HT1080 (cell line): ENCODE measurements at places on chromosomes 2 and 18.
A peak's percentile ranks its signal among the peaks of the same experiment; 100 is the strongest.

- DNase-seq, result no peak
Measured at GRCh38 chr2:69080071-69080470, 67.1 kb downstream of the ANTXR1 start.

DNA sequence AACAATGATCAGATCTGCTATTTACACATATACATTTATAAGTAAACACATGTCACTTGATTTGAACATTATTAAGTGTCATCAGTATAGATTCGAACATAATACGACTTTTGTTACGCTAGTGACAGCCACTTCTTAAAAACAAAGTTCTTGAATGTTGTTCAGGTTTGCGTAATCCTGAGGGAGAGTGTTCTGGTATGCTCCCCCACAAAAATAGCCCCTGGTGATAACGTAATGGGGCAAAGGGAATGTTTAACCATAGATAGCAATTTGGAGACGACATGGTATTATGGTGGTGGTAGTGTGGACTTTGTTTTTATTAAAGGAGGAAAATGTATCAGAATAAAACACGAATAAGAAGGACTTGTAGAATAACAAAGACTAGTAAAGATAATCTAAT lies 90.6 kb downstream of the PLEKHM3 start:
- DNase-seq, result no peak

GRCh38 chr2:191626497-191627151 lies 51.3 kb upstream of the NABP1 start:
- peak; percentile 69 for DNase-seq

DNA sequence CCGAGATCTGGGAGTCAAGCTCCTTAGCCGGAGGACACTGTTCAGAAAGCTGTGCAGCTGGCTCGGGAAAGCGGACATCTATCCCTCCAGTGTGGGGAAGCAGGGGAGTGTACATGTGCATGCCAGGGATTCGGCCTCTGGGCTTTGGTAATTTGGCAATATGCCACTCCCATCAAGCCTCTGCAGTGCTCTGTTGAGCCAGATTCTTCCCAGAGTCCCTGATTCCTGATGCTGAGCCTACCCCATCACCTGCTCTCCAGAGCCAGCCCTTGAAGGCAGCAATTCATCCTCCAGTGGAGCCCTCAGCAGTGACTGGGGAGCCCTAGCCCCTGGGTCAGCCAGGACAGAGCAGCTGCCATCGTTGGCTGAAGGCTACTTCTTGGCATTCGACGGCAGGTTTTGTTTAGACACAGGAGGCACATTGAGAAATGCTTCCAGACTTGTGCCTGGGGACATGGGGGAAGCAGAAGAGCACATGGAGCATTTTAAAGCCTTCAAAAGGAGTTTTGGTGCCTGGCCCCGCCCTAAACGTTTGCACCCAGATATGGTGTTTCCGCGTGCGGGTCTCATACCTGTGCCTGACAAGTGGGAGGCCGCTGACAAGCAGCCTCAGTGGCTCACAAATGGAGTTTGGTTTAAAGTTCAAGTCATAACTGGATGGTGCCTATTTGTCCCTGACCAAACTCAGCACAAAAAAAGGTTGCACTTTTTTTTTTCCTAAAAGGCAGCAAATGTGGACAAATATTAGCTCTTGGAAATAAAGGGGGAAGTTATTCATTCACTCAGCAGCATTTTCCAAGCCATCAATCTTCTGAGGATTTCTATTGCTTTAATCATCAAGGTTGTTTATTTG lies 272.8 kb downstream of the CYRIA start:
- DNase-seq, result no peak

DNA sequence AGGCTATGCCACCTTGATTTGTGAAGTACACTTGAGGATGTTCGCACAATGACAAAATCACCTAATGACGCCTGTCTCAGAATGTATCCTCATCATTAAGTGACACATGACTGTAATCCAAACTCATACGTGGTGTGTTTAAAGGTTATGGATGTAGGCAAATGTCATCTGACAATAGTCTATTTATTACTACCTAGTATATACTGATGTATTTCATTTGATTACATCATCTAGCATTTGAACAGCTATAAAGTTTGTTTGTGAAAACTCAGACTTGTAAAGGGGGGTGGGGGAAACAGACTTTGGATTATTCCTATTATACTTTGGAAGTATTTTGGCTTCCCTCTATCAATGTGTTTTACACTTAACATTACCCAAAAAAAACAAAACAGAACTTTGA lies 129.9 kb downstream of the TANC1 start:
- no peak for DNase-seq

DNA sequence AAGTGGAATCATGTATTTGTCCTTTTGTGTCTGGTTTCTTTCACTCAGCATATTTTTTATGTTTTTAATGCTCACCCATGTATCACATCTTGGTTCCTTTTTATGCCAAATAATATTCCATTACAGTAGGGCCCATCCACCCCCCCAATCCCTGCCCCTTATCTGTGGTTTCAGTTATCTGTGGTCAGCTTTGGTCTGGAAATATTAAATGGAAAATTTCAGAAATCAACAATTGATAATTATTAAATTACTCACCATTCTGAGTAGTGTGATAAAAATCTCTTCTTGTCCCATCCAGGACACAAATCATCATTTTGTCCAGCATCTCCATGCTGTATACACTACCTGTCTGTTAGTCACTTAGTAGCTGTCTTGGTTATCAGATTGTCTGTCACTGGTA lies 66.7 kb downstream of the BIRC6 start:
- DNase-seq, result no peak

DNA sequence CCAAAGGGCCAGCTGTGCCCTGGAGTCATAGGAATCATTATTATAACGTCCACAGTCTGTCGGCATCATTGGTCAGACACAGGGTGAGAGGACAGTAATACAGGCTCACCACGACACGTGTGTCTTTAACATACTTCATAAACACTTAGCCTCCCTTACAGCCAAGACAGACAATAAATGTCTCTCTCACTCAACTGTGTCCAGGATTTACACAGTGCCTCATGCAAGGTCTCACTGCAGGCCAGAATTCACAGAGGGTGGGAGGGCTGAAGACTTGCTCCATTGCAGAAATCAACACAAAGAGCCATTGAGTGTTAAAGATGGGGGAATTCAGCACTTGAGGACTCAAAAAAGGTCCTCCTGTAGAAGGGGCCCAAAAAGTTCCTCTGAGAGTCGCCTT lies 210.5 kb downstream of the BCL2 start:
- no peak for DNase-seq

- DNase-seq, result peak; percentile 67
Measured at GRCh38 chr18:8696749-8697211, 8.6 kb upstream of the MTCL1 start.

- no peak for DNase-seq
Measured at GRCh38 chr2:53452957-53453748, 314.5 kb upstream of the CHAC2 start.

GRCh38 chr2:25173719-25174118 lies 5.3 kb upstream of the POMC start:
- DNase-seq, result no peak

DNA sequence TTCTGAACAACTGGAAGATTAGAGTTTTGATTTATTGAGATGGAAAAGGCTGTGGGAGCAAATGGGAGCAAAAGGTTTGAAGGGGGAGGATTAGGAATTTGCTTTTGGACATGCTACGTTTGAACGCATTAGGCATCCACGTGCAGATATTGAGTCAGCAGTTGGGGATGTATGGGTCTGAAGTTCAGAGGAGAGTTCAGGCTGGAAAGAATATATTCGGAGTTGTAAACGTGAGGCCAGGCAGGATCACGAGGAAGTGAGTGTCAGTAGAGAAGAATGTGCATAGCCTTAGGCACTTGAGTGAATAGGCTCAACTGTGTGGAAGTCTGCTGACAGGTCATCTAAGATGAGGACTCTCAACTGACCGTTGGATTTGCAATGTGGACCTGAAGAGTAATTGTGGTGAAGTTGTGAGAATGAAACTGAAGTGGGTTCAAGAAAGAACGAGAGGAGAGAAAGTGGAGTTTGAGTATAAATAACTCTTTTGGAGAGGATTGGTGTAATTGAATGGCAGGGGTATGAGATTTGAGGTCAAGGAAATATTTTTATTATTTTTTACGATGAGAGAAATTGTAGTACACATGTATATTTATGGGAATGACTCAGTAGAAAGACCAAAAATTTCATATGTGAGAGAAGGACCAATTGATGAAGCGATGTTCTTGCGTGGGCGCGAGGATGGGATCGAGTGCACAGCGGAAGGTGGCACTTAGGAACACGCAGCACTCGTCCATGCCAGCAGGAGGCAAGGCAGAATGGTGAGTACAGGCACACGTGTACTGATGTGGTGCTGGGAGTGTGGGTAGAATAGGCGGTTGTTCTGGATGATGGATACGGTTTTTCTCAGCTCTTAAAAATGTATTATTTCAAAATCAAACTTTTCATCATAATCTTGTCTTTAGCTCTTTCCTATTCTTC lies 40.5 kb upstream of the POLE4 start:
- DNase-seq, result peak; percentile 85

GRCh38 chr2:203714112-203714511 lies 7.7 kb downstream of the CD28 start:
- no peak for DNase-seq

- DNase-seq, result peak; percentile 68
Measured at GRCh38 chr2:201880579-201880978, 74.2 kb downstream of the CDK15 start.

DNA sequence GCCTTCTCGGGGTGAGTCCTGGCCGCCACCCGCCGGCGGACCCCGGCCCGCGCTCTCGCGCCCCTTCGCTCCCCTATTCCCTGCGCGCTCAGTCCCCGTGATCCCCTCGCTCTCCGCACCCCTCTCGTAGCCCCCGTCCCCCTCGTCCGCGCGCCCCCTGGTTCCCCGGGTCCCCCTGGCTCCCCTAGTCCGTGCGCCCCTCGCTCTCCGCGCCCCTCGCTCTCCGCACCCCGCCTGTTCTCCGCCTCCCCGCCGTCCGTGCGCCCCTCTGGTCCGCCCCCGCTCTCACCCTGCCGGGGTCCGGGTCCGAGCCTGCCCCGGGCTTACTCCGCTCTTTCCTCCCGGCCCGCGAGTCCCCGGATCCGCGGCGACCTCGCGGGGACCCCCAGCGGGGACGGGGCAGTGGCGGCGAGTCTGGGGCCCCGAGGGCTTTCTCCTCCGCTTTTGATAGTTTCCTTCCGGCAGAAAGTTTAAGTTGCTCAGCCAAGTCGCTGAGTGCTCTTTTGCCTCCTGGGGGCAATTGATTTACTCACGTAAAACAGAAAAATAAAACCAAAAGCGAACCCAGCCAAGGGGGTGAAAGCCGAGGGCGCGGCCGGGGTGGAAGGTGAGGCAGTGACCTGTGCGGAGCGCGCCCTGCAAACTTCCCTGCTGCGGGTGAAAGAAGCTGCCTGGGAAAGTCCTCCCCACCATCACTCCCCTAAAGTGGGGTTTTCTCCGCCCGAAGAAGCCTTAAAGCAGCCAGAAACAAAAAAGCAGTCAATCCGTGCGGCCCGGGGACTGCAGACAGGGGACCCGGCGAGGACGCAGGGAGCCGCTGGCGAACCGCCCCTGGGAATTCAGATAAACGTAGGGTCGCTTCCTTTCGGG lies 568 bp downstream of the RAB31 start:
- DNase-seq, result no peak

DNA sequence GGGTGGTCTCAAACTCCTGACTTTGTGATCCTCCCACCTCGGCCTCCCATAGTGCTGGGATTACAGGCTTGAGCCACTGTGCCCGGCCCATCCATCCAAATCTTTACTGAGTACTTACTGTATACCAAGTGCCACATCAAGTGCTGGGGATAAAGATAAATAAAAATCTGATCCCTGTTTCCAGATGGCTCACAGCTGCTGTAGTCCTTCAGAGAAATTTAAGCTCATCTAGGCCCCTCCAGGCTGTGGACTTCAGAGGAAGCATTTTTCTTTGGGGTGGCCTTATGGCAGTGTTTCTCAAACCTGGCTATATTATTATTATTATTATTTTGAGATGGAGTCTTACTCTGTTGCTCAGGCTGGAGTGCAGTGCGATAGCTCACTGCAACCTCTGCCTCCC lies 33.7 kb upstream of the GTF2A1L start:
- no peak for DNase-seq

- DNase-seq, result no peak
Measured at GRCh38 chr2:3314626-3315025, 63.0 kb downstream of the EIPR1 start.

GRCh38 chr2:15555760-15556193 lies 5.4 kb downstream of the NBAS start:
- DNase-seq, result no peak

DNA sequence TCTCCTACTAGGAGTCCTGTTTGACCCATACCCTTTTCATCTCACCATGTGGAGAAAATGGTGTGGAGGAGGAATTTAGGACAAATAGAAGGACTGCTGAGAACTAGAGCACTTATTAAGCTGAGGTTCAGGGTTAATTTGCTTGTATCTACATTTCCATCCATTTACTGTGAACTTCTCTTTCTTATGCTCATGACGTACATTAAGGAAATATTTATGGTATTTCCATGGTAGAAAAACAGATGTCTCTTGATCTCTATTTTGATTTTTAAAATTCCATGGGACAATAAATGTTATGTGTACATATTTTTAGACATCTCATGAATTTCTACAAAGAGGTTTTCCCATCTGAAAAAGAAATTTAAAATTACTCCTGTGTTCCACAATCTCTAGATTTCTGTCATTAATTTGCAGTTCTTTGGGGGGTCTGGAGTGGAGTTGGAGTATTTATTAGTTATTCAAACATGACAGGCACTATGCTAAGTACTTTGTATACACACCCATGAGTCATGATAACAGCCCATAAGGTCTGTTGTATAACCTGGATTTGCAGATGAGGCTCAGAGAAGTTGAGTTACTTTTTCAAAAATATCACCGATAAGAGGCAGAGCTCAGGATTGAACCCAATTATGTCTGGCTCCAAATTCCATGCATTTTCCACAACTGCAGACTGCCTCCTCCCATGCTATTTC lies 112.6 kb downstream of the COPS8 start:
- no peak for DNase-seq

- no peak for DNase-seq
Measured at GRCh38 chr18:1421502-1421901, 516.8 kb downstream of the ADCYAP1 start.

- DNase-seq, result no peak
Measured at GRCh38 chr2:45707006-45707405, 55.5 kb downstream of the PRKCE start.

DNA sequence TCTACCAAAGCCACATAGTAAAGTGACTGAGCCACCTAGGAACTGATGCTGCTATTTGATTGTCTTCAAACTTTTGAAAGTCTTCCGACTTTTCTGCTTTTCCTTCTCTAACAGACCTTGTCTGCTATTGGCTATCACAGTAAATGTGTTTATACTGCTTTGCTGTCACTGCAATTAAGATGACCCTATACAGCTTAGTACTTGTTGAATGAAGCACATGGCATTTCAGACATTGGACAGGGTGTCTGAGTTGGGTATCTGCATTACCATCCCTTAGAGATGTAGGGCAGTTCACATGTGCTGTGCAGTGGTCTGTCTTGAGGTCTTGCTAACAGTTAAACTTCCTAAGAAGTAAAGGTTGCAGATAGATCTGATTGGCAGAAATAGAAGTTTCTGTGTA lies 3.6 kb downstream of the WDR43 start:
- no peak for DNase-seq

- DNase-seq, result no peak
Measured at GRCh38 chr18:8912348-8913326, 189.9 kb upstream of the NDUFV2 start.
